ENCODE measurements at places on chromosomes 1 and 21. TPM values are rescaled to one million over a fixed set of nuclear protein-coding genes. Genes with fewer than 3 reads are reported as not detected.
A peak's percentile ranks its signal among the peaks of the same experiment; 100 is the strongest.

DNA sequence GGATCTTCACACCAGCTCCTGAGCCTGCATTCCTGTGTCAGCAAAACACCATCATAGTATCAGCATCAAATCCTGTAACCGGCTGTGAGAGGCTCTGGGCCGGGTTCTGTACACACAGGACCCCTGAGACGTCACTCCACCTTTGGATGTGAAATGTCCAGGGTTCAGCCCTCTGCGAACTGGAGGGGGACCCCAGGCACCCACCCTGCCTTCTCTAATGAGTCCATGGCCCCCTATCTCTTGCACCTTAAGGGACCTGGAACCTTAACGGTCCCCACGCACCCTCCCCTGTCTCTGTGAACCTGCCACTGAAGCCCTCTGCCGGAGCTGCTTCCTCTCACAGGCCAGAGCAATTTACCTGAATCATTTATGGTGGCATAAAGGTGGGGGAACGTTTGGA is 257.8 kb downstream of the NPHP4 start:
- no peak for DNase-seq

DNA sequence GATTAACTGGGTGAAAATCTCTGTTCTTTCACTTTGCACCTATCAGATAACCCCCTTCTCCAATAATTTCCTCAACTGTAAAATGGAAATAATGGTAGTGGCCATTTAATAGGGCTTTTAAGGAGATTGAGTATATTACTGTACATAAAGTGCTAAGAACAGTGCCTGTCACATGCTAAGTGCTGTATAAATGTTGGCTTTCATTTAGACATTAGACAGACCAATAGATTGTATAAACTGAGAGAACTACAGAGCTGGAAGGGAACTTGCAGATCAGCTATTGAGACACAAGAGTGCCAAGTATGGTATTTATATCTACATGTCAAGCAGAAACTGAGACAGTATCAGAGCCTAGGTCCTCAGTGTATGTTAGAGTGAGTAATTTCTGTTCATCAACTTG is 934.7 kb downstream of the PLA2G4A start:
- no peak for DNase-seq

GPR61 gene
- total RNA-seq: not detected

- no peak for DNase-seq
Observed at GRCh38 chr21:33688353-33688752, 46.1 kb downstream of the ITSN1 start.

OR2T35 gene
- total RNA-seq: not detected

DNA sequence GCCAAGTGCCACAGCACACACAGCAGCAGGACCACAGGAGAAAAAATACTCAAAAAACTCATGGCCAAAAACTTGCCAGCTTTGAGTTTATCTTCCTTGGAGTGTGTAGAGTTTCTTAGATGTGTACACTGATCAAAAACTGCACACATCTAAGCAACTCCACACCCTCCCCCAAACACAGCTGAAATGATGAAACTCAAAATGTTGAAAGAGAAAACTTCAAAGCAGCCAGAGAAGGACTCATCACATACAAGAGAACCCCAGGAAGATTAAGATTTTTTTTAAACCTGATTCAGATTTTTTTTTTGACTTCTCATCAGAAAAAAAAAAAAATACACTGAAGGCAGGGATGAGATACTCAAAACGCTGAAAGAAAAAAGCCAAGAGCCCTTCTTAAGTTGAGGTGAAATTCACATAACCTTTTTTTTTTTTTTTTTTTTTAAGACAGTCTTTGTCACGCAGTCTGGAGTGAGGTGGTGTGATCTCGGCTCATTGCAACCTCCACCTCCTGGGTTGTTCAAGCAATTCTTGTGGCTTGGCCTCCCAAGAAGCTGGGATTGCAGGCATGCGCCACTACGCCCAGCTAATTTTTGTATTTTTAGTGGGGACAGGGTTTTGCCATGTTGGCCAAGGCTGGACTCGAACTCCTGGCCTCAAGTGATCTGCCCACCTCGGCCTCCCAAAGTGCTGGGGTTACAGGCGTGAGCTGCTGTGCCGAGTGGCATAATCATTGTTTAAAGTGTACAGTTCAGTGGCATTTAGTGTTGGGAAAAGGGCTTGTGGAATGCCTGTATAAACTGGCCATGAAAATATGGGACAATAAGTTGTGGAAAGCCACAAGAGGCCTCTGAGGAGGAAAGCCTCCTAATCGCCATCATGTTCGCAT is 20.9 kb upstream of the PDXK start:
- DNase-seq: no peak

DNA sequence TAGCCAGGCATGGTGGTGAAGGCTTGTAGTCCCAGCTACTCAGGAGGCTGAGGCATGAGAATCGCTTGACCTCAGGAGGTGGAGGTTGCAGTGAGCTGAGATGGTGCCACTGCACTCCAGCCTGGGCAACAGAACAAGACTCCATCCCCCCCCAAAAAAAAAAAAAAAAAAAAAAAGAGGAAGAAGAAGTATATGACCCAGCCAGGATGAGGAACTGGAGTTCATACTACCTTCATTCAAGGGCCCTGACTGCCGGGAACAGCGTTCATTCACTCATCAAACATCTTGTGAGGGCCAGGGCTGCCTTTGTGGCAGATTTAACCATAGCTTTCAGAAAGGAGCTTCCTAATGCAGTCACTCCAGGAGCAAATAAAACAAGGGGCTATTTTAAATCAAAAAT is 127.6 kb downstream of the MRPS6 start:
- no peak for DNase-seq

TXNIP gene
- total RNA-seq: 16.2 TPM

DNA sequence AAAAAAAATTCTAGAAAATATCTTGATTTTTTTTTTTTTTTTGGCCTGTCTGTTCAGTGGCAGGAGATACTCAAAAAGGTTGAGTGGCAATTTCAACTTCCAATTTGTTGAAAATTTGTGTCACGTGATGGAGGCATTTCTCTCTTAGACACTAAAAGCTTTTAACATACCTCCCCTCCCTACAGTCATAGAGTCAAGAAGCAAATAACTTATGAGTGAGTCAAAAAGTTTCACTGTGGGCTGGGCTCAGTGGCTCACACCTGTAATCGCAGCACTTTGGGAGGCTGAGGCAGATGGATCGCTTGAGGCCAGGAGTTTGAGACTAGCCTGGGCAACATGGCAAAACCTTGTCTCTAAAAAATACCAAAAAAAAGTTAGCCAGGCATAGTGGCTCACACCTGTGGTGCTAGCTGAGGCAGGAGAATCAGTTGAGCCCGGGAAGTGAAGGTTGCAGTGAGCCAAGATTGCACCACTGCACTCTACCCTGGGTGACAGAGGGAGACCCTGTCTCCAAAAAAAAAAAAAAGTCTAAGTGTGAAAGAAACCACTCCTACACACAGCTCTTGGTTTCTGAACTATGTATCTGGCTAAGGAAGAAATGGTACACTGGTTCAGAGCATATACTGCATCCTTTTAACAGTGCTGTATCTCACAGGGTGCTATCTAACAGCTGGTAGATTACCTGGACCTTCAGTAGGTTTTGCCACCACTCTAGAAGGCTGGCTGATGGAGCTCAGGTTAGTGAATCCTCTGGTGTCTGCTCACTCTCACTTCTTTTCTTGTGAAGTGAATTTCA is 11.6 kb upstream of the BSDC1 start:
- DNase-seq: peak; percentile 26

- peak; percentile 97 for DNase-seq
Observed at GRCh38 chr21:38831526-38832467, 26.1 kb downstream of the ETS2 start.

DNA sequence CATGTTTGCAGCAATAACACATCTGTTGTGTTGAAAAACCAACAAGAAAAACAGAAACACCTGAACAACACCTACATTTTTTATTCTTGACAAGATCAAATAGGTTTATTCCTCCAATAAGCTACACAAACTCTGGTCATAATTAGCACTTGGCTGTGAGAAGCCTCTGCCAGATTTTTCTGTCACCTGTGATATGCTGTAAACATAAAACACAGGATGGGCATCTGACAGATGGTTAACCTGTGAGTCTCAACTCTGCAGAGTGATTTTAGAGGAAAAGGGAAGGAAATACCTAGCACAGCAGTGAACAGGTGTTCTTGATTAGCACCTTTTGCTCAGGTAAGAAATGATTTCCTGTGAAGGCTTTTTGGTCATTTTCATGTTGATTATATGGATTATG is 175.4 kb upstream of the COA6 start:
- no peak for DNase-seq

GBP6 gene
- 0.39 TPM for total RNA-seq

HNRNPCL2 gene
- not detected for total RNA-seq

DNA sequence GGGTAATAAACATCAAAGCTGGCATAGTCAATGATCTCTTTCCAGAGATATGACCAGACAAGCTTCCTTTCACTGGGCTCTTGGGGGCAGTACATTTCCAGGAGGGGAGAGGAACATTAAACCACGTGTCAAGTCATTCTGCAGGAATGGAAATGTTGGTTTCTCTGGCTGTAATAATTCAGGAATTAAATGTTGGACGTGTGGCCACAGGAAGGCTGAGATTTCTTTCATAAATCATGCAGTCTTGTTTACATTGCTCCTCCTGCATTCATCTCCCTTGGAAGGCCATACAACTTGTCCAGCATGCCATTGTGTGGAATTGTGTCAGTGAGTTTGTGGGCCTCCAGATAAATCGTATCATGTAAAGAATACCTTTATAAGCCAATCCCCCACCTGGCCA is 259.2 kb downstream of the ADGRL2 start:
- DNase-seq: peak; percentile 73

DNA sequence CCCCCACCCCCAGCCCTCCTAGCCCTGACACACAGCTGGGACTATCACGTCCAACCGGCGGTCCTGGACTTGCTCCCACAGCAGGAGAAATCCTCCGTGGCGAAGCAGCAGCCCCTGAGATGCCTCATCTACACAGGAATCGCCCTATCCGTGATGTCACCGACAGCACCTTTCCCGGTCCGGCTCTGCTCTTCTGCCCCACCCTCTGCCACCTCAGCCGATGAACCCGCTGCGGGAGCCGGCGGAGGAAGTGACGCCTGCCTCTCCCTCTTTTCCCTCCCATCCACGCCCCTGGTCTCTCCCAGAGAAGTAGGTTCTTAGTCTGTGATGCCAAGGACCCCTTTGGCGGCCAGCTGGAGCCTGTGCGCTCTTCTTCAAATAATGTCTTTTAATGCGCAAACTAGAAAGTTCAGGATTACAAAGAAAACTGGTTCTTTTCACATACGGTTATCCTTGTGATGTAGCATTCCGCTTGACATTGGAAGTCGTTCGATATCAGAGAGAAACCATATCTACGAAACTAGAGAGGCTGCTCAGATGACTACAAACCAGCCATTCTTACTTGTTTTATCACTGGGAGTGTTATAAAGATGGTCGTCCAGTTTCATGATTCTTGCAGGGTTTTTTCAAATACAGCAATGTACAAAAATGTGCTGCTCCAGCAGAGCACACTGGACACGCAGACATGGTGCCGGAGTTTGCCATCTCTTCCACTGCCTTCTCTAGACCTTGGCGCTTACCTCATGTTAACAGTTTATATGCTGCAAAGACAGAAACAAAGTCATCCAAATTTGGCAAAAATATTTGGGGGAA is 120.3 kb downstream of the PPIAL4G start:
- DNase-seq: no peak

ERI3 gene
- total RNA-seq: 69.5 TPM

- no peak for DNase-seq
Observed at GRCh38 chr21:44503901-44504399, 36.0 kb downstream of the KRTAP10-1 start.

FABP3 gene
- 3.4 TPM for total RNA-seq

GRCh38 chr1:178536844-178537371 is 24.0 kb downstream of the TEX35 start:
- peak; percentile 91 for DNase-seq

- peak; percentile 88 for DNase-seq
Observed at GRCh38 chr1:21324368-21325141, 34.3 kb upstream of the ECE1 start.

KCNN3 gene
- under 0.01 TPM for total RNA-seq

- DNase-seq: no peak
Observed at GRCh38 chr1:159012495-159012894, 2.8 kb downstream of the IFI16 start.

DNA sequence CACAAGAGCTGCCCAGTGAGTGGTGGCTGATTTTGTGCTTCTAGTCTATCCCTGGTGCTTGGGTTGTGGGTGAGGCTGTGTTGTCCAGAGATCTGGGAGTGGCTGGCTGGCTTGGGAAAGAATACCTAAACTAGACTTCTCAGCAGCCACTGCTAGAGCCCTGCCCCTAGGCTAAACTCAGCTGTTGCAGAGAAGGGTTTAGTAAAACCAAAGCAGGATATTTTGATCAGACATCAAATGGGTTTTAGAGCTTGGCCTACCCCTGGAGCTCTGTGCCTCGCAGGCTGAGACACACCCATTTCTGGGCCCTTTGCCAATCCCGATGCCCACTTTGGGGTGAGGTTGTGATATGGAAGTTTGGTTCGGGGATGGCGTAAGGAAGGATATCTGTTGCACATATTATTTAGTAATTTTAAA is 88.5 kb downstream of the UCK2 start:
- no peak for DNase-seq

DNA sequence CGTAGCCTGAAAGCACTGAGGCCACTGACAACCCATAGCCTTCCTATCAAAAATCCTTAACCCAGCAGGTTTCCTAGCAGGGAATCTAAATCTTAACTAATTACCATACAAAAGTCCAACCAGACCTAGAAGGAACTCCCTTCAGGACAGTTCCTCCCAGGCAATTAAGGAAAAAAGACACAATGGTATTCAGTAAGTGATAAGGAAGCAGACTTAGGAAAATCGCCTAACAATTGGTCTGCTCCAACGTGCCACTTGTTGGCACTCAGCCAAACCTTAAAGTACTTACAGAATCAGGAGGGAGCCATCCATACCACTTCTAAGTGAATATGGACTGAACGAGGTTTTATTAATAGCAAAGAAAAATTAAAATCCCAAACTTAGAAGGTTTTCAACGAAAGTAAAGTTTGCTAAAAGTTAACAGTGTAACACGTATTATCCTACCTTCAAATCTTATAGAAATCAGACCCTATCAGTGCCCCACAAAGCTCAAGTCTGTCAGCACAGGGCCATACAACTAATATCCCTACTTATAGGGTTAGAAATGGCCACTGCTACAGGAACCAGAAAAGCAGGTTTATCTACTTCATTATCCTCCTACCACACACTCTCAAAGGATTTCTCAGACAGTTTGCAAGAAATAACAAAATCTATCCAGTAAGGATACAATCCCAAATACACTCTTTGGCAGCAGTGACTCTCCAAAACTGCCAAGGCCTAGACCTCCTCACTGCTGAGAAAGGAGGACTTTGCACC is 29.0 kb downstream of the SPATA6 start:
- peak; percentile 16 for DNase-seq

DNA sequence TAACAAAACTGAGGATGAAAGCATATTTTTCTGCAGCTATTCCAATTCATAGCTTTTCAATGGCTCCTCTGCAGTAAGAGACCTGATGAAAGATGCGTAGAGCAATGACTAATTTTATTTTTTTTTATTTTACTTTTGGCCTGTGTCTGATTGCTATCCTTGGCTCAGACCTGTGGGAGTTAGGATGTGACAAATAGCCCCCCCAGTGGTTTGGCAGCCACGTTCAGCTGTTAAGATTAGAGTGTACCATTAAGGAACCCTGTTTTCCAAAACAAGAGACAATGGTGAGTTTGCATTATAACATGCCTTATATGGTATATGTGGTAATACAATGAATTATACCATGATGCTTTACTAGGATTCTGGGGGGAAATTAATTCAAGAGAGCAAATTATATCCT is 264.7 kb downstream of the CACNA1E start:
- no peak for DNase-seq

Data from foreskin keratinocyte (primary cell).